Subcutaneous adipose tissue (tissue), 4 donors: ENCODE measurements at places on chromosomes 3 and 15. TPM values are rescaled to one million over a fixed set of nuclear protein-coding genes. Genes with fewer than 3 reads are reported as not detected.

Gene TM4SF4
- total RNA-seq: not detected

Gene GOLGA8S
- total RNA-seq: 0.57 TPM

Gene RBMS3
- total RNA-seq: 98.6 TPM

Gene COL6A5
- not detected for total RNA-seq

Gene HDC
- 1.4 TPM for total RNA-seq

Gene PARL
- total RNA-seq: 66.4 TPM

Gene NR1I2
- 0.68 TPM for total RNA-seq

Gene CRABP1
- not detected for total RNA-seq

Gene BFSP2
- total RNA-seq: not detected

Gene EPHB3
- total RNA-seq: 0.22 TPM

Gene C3orf52
- total RNA-seq: 1.3 TPM

Gene ROPN1B
- not detected for total RNA-seq

Gene USP4
- total RNA-seq: 39.1 TPM

Gene FRMD5
- not detected for total RNA-seq

Gene FBXW12
- not detected for total RNA-seq

Gene WDR93
- 1.8 TPM for total RNA-seq

Gene CCDC39
- 1.0 TPM for total RNA-seq

Gene SLC28A2
- total RNA-seq: not detected

Gene VGLL3
- 60.5 TPM for total RNA-seq
